Effector memory CD8-positive, alpha-beta T cell (primary cell): ENCODE measurements at places on chromosomes 6 and 20.

DNA sequence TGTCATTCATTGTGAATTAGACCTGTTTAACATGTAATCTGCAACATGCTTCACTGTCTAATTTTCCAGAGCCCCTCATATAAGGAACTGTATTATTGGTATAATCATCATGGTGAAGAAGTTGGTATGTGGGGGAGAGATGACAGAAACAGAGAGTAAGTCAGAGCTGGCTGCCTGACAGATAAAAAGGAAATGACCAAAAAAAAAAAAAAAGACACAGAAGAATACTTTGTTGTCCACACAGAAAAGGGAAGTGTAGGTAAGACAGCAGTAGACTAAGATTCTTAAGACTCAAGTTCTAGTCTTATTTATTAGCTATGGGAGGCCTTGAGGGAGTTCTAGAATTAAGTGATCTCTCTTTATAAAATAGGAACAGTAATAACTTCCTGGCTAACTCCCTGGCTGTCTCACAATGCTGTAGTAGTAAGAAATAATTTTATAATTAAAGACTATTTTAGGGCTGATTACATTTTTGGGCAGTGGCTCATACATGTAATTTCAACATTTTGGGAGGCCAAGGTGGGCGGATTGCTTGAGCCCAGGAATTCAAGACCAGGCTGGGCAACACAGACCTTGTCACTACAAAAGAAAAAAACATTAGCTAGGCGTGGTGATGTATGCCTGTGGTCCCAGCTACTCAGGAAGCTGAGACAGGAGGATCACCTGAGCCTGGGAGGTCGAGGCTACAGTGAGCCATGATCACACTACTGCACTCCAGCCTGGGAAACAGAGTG lies 102.5 kb downstream of the PRL start:
- DNase-seq: no peak

DNA sequence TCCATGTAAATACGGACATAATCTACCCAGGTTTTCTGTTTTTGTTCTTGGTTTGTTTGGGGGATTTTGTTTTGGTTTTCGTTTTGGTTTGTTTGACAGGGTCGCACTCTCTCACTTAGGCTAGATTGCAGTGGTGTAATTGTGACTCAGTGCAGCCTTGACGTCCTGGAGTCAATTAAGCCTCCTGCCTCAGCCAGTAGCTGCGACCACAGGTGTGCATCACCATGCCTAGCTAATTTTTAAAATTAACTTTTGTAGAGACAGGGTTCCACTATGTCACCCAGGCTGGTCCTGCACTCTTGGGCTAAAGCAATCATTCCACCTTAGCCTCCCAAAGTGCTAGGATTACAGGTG lies 37.8 kb upstream of the EYA4 start:
- DNase-seq: no peak

GRCh38 chr6:7732228-7732627 lies 6.3 kb downstream of the BMP6 start:
- DNase-seq: no peak

- no peak for DNase-seq
These were observed 235.0 kb upstream of the GMDS start for GRCh38 chr6:2480267-2480966.

DNA sequence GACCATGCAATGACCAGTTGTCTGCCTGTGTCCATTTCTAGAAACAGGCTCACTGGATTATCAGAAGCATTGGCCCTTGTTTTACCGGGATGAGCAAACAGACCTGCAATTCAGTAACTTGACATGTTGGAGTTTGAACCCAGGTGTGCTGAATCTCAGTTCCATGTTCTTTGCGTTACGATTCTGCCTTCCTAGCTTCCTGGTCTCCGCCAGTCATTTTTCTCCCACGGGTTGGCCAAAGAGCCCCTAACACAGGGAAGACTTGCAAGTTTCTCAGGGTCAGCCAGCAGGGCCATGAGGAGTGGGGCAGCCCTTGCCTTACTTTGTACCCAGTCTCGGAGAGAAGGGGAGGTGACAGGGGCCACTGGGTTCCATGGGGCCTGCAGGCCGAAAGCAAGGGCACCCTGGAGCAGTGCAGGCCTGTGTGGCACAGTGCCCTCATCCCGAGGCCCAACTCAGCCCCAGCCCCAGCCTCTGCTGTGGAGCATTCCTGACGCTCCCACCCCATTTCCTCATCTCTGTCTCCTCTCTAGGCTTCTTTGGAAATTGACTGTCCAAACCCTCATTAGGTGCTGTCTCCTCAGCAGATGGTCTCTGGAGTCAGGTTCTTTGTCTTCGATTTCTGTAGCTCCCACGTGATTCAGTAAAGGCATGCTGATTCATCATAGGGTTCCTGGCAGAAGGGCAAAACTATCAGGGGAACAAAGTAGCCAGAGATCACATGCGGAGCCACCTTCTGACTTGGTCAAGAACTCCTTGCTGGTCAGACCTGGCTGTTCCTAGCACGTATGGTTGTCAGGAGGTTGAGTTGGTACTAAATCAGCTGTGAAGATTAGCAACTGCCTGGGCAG lies 23.6 kb downstream of the CDS2 start:
- DNase-seq: no peak
